Mesangial cell (primary cell): ENCODE measurements at places on chromosomes 3 and 15. TPM values are rescaled to one million over a fixed set of nuclear protein-coding genes. Genes with fewer than 3 reads are reported as not detected.

Gene LEKR1
- total RNA-seq, result 0.38 and 0.65 TPM in 2 replicates

Gene HCN4
- under 0.01 TPM in 2 replicates for total RNA-seq

Gene PDE8A
- total RNA-seq, result 9.3 and 11.2 TPM in 2 replicates

Gene ACAA1
- 43.3 and 64.4 TPM in 2 replicates for total RNA-seq

Gene SLC4A7
- total RNA-seq, result 20.4 and 24.0 TPM in 2 replicates

Gene APOD
- not detected in 2 replicates for total RNA-seq
